ENCODE measurements at places on chromosomes 3 and 15. TPM values are rescaled to one million over a fixed set of nuclear protein-coding genes. Genes with fewer than 3 reads are reported as not detected.
A peak's percentile ranks its signal among the peaks of the same experiment; 100 is the strongest.

The IMPG2 gene
- 0.09 TPM for total RNA-seq

The SLC25A20 gene
- 4.9 TPM for total RNA-seq

The SKOR1 gene
- 0.11 TPM for total RNA-seq

The CHRNA3 gene
- total RNA-seq: 4.4 TPM

The TIGIT gene
- total RNA-seq: 0.07 TPM

DNA sequence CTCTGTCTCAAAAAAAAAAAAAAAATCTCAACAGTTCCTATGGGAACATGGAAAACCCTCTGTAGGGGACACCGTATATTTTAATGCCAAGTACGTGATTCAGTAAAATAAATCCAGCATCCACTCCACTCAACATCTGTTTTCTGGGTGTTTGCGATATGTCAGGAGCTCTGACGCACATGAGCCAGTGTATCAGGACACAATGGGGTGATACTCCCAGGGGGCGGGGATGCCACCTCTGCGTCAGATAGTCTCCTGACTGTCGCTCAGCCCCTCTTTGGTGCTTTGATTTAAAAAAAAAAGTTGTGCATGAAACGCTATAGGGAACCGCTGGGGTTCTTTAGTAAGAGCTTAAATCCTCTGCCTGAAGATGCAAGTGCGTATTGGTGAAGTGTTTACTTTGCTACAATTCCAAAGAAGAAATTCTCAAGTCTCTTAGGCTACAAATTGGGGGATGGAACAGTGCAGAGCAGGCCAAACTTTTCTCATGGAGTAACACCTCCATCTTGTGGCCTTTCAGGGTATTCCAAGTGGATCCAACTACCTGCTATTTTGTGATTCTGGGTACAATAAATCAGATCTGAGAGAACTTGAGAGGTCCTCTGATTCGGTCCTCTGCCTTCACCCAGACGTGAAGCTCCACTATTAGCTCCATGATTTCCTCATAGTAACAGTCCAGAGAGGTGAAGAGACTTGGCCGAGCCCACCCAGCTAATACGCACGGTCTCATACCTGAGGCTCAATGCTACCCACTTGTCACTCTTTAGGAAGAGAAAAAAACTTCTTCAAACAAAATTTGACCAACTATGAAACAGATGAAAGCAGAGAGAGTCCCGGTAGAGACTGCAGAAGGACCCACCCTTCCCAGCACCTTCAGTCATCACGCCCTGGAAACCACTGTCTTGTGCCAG is 9.3 kb upstream of the NR2E3 start:
- DNase-seq: peak; percentile 46

- no peak for DNase-seq
Measured at GRCh38 chr3:53581671-53582070, 87.3 kb downstream of the CACNA1D start.

- no peak for DNase-seq
Measured at GRCh38 chr15:63611177-63611576, 14.0 kb downstream of the FBXL22 start.

DNA sequence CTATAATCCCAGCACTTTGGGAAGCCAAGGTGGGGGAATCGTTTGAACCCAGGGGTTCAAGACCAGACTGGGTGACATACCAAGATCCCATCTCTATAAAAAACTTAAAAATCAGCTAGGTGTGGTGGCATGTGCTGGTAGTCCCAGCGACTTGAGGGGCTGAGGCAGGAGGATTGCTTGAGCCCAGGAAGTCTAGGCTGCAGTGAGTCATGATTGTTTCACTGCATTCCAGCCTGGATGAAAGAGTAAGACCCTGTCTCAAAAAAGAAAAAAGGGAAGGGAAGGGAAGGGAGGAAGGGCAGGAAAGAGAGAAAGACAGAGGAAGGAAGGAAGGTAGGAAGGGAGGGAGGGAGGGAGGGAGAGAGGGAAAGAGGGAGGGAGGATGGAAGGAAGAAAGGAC is 133.7 kb upstream of the LRRN1 start:
- no peak for DNase-seq

GRCh38 chr15:94272251-94272898 is 41.0 kb downstream of the MCTP2 start:
- DNase-seq: no peak

DNA sequence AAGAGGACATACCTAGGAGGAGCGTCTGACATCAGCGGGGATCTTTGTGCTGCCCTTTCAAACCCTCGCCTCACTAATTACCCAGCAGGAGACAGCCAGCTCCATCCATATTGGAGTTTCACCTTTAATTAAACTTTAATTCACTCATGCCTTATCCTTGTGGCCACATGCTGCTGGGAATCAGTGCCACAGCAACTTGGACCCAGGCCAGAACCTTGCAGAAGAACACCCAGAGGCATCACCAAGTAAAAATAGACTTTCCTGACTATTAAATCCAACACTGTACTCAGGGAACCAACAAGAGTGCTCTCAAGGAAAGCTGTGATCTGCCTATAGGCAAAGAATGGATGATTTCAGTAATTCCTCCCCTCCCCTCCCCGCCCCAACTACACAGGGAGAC is 23.9 kb downstream of the EIF1B start:
- no peak for DNase-seq

DNA sequence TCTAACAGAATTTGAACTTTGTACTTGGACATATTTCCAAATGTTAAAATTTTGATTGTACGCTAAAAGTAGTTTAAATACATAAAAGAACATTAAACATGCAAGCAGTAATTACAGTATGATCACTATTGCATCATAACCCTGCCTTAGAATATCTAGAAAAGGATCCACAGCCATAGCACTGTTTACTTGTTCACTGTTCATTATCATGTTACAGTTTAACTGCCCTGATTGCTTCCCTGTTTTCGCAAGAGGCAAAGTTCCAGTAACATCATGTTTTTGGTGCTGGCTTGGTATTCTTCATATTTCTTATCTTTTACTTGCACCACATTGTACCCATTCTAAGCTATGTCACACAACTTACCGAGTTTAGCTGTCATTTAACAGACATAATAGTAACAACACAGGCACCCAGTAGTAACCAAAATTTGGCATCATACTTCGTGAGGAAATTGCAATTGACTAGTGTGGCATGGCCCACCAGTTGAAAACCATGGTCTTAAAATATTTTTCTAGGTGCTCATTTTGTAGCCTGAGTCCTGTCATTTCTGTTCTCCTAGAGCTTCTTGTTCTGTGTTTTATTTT is 13.3 kb upstream of the TMEM87A start:
- DNase-seq: no peak

Measured in WTC11 (cell line).